AG09309 (cell line): ENCODE measurements at places on chromosomes 5 and 9.

DNA sequence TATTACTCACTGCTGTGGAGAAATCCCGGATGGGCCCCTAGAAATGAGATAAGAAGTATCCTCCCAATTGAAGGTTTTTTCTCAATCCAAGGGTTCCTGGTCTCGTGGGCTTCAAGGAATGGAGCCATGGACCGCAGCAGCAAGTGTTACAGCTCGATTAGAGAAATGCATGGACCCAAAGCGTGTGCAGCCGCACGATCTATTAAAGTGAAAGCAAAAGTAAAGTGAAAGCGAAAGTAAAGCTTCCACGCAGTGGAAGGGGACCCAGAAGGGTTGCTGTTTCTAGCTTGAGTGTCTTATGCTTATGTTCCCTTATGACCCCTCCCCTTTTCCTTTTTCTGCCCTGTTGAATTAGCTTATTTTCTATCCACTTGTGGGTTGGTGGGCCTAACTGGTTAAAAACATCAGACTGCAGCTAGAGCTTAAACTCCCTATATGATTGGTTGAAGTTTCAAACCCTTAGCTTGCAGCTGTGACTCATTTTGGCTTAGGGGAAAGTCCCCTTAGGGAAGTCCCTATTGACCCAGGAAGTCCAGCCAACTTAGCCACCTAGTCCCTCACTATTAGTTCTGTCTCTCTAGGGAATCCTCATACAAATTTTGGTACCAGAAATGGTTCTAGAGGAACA is 1111.8 kb downstream of the TAF11L14 start:
- DNase-seq, result no peak

GRCh38 chr5:73969195-73970036 is 343.4 kb downstream of the ARHGEF28 start:
- no peak for DNase-seq

DNA sequence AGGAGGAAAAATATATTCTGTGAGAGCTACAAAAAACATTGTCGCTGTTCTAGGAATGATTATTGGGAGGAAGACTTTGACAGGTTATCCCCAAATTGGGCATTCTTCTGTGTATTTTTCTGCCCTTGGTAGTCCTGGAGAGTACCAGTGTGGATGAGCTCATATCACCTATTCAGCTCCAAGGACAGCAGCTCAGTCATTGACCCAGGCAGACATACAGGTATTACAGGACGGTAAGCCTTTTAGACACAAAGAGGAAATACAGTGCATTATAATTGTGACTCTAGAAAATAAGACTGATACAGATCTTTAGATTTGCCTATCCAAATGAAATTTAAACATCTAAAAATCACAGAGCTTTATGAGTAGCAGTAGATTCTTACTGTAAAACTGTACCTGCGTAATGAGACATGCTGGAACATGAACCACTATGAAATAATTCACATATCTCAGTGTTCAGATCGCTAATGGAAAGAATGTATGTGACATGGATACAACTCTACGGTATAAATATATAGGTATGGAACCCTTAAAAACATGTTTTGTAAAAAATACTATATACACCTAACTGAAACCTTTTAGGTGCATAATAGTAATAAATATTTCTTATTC is 56.0 kb downstream of the PLK2 start:
- DNase-seq, result no peak

DNA sequence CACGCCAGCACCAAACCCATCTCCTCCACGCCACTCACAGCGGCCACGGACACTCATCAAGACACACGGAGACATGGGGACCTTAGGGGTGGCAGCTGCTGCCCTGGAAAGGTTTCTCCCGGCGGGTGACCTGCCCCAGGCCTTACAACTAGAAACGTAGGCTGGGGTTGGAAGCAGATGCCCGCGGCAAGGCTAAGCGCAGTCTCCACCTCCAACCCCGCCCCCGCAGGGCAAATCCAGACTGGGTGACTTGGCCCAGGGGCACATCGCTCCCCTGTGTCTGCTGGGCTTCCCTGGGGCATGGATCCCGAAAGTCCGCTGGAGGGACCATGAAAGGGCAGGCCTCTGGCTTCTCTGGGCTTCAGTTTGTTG is 12.0 kb upstream of the ASS1 start:
- DNase-seq, result no peak

DNA sequence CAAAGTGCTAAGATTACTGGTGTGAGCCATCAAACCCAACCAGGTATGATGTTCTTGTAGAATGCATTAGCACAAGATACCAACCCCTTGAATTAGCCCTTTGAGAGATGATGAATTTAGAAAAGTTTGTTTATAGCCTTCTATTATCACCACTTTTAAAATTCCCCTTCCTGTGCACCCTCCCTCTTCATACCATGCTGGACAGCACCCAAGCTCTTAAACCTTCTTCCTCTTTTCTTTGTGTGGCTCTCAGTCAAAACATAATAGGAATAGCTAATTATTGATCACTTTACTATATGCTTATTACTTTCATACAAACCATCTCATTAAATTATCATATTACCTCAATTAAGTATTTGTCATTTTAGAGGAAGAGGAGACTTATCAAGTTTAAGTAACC is 87.6 kb upstream of the TMED7 start:
- DNase-seq, result no peak

GRCh38 chr5:75856056-75856455 is 138.8 kb upstream of the POC5 start:
- no peak for DNase-seq

DNA sequence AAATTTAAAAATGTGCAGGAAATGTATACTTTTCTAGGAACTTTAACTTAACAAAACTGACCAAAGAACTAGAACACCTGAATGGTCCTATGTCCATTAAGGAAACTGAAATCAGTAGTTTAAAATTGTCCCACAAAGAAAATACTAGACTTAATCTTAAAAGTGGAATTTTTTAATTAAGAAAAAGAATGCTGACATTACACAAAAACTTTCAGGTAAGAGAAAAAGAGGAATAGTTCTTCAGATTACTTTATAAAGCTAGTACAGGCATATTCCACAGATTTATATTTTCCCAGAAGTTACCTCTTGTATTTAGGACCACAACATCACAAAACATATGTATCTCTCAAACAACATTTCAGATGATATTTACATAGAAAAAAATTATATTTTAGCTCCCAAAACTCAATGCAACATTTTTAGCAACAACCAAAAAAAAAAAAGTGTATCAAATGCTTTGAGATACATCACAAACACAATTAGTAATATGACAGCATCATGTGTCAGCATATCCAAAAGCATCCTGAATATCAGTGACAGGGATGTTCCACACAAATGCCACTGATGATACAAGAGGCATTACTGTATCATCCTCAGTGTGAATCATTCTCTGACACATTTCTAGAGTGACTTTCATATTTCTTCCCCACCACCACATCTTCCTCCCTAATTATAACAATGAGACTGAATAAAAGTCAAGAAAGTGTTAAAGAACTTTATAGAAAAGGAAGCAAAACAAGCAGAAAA is 264.0 kb downstream of the EPB41L4A start:
- no peak for DNase-seq

GRCh38 chr9:89883401-89884341 is 278.9 kb downstream of the GADD45G start:
- DNase-seq, result no peak

DNA sequence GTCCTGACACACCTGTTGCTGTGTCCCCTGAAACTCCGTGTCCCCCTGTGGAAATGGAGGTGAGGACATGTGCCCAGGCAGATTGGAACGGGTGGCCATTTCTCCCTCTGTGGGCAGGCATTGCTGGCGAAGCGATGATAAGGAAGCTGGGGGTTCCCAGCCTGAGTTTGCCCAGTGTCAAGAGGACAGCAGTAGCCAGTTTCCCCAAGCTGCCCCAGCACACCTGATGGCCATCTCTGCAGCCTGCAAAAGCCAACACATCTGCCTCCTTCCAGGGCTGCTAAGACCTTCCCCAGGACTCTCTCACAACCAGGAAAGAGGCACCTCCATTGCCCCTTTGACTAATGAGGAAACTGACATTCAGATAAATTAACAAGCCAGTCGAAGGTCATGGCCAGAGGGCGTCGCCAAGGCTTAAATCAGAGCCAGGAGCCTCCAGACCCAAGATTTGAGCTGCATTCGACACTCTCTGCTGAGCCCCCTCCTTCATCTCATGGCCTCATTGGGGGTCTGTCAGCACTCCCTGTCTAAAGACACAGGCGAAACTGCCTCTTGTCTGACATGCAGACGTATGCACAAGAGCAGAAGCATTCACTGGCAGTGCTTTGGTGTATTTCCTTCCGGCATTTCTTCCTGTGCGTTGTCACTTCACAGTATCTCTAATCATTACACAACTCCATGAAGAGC is 10.4 kb upstream of the WNK2 start:
- DNase-seq, result no peak

DNA sequence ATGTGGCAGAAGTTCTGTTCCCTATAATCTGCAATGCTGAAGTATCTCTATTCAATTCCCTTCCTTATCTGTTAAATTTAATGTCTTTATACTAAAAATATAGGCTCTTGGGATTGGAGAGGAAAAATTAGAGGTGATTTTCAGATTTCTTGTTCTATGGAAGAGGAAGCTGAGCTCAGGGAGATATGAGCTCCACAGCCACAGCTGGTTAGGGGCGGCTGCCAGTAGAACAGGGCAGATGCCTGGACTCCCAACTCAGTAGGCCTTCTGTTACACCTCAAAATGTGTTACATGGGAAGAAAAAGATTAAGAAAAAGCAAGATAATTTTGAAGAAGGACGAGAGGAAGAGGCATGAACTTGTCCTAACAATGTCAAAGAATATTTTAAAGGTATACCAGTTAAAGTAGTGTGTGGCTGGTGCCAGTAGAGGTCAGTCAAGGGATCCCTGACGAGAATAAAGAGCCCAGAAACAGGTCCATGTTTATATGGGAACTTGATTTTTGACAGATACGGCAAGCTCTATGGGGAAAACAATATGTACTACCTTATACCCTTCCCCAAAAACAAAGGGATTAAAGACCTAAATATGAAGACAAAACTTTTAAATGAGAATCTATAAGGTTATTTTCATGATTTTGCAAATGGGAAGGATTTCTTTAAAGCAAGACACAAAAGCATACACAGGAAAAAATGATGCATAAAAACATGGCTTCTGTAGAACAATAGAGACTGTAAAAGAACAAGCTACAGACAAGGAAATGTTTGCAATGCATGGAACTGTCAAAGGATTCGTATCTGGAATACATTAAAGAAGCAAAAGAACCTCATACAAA is 28.7 kb downstream of the DNAJC21 start:
- DNase-seq, result no peak

GRCh38 chr9:104831681-104832080 is 67.8 kb downstream of the NIPSNAP3B start:
- peak; percentile 49 for DNase-seq

DNA sequence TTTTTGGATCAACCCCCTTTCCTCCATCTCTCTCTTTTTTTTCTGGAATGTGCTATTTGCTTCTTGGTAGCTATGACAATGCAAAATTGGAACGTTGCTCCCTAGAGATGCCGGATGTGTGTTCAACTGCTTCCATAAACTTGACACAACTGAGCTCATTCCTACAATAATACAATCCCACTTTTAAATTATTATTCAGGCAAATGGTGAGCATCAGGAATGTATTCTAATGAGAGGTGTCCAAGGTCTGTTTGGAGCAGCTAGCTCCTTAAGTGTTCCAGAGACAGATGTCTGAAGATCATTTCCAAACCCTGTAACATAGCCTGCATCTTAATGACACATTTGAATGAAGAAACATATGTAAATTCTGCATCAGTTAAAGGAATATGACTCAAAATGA is 518.4 kb downstream of the TAF11L14 start:
- DNase-seq, result no peak

DNA sequence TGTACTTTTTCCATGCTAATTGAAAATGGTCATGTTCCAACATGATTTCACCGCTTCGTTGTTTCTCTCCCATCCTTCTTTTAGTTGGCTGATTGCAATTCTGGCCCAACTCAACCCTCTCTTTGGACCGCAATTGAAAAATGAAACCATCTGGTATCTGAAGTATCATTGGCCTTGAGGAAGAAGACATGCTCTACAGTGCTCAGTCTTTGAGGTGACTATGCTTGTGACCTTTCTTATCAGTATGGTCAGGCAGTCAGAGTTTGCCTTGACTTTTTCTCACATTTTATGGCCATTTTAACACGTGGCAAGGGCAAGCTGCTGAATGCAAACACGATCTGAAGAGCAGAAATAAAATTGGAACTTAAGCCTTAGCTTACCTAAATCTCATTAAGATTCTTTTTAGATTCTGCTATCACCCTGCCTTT is 36.0 kb upstream of the CREBRF start:
- DNase-seq, result no peak

DNA sequence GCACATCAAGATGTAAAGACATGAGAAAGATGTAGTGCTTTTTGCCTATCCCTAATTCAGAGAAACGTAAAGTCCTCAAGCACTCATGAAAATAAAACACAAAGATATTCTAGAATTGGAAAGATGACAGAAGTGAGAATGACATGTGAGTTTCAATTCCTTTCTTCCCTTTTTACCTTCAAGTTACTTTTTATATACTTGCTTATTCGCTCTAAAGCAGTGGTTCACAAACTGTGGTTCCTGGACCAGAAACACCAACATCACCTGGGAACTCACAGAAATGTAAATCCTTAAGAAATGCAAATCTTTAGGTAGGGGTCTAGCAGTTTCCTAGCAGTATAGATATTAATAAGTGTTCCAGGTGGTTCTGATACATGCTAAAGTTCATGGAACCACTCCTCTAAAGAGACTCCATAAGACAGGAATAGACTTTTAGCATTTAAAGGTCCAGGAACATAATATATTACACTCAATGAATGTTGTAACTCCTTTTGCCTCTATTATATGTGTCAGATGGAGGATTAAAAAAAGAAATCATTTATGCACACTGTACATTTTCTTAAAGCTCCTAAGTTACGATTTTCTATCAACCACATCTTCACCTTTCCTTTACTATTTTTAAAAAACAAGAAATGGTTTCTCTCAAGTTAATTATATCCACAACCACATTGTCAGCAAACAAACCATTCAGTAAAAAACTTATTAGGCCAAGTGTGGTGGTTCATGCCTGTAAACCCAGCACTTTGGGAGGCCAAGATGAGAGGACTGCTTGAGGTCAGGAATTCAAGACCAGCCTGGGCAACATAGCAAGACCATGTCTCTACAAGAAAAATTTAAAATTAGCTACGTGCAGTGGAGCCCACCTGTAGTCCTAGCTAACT is 39.9 kb downstream of the ERP44 start:
- no peak for DNase-seq

- DNase-seq, result no peak
Observed at GRCh38 chr5:157930710-157931109, 71.8 kb upstream of the CLINT1 start.

DNA sequence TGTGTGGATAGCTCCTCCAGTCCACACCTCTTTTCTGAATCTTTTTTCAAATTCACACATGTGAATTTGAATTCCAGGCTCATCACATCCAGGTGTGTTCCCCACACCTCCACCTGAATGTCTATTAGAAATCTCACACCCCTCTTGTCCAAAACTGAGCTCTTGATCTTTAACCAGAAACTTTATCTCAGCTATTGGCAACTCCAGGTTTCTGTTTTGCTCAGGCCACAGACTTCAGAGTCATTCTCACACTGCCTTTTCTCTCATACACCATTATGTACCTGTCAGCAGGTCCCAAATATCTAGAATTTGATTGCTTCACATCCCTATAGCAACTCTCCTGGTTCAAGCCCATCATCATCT is 11.6 kb downstream of the NIPSNAP3B start:
- no peak for DNase-seq
